ENCODE measurements at places on chromosomes 16 and 17.

DNA sequence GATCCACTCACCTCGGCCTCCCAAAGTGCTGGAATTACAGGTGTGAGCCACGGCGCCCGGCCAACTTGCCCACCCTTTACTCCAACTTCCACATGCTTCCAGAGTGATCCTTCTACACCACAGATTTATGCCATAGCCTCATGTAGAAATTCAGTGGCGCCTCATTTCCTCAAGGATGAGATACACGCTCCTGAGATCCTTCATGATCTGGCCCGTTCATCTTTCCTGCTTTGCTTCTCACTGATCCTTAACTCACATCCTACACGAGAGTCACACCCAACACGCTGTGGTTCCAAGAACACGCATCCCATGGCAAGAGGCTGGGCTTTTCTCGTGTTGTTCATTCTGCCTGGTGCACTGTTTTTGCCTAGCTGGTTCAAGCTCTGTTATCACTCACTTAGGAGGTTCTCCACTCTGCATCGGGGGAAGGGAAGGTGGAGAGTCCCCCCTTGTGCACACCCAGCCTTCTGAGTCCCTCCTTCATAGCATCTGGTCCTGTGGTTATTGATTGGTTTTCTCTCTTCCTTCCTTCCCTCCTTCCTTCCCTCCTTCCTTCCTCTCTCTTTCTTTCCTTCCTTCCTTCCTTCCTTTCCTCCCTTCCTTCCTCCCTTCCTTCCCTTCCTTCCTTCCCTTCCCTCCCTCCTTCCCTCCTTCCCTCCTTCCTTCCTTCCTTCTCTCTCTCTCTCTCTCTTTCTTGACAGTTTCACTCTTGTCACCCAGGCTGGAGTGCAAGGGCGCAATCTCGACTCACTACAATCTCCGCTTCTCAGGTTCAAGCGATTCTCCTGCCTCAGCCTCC lies 32.7 kb upstream of the GCSH start:
- no peak for DNase-seq

- DNase-seq: no peak
Measured at GRCh38 chr17:62805234-62805633, 2.9 kb downstream of the MARCHF10 start.

DNA sequence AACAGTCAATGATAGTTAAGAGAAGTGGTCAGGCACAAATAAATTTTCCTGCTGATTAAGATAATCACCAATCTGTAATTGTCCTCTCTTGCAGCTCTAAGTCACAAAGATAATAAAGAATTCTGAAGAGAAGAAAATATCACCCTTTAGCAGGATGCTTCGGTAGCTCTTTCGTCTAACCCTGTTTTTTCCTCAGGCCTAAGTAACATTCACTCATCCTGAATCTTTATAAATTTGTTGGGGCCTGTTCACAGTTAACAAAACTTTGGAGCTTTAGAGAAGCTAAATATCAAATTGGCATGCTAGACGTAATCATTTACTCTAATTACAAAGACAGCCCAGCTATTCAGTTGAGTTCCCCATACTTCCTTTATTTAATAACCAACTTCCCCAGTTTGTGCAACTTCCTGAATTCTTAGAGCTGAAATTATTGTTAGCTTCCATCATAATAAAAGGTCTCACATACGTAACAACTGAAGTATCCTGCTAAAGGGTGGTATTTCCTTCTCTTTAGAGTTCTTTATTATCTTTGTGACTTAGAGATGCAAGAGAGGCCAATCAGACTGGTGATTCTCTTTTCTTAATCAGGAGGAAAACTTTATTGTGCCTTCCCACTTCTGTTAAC lies 118.6 kb downstream of the TANGO6 start:
- DNase-seq: no peak

GRCh38 chr17:27853091-27853490 lies 40.1 kb downstream of the LYRM9 start:
- no peak for DNase-seq

Data from stimulated activated CD8-positive, alpha-beta memory T cell treated with anti-CD3 and anti-CD28 coated beads, Interleukin-15, amount 100 ng/mL, for 4 hours (primary cell).